ENCODE measurements at places on chromosomes 3 and 15.
A peak's percentile ranks its signal among the peaks of the same experiment; 100 is the strongest.

DNA sequence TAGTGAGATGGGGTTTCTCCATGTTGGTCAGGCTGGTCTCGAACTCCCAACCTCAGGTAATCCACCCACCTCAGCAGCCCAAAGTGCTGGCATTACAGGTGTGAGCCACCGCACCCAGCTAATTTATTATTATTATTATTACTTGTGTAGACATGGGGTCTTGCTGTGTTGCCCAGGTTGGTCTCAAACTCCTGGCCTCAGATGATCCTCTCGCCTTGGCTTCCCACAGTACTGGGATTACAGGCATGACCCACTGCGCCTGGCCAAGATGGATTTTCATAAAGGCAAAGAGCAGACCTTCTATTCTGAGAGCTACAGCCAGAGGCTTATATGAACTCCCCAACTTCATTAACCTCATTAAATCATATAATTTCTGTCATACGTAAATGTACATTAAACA, 17.2 kb downstream of the PTPN9 start:
- DNase-seq, result no peak

- no peak for DNase-seq
Measured at GRCh38 chr3:114435386-114436115, 141.7 kb downstream of the TIGIT start.

DNA sequence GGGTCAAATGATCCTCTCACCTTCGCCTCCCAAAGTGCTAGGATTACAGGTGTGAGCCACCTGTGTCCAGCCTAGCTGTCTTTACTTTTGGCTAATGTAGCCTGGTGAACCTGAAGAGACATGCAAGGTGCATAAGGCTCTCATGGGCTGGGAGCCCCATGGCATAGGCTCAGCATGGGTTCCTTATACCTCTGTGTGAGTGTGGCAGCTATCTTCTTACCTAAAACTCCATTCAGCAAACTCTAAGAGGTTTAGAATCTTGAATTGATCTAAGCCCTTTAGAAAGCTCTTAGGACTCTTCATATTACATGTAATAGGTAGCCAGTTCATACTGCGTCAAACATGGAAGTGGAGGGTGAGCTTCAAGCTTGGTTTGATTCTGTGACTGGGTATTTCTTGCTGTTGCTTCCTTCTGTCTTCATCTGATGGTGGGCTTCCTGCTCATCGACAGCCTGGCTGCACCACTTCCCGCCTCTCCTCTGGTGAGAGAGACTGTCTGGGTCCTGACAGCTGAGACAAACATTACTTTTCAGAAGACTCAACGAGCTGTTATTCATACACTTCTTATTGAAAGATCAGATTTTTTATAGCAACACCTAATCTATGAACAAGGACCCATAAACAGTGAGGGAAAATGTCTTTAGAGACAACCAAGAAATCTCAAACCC, 19.2 kb upstream of the TKT start:
- no peak for DNase-seq

DNA sequence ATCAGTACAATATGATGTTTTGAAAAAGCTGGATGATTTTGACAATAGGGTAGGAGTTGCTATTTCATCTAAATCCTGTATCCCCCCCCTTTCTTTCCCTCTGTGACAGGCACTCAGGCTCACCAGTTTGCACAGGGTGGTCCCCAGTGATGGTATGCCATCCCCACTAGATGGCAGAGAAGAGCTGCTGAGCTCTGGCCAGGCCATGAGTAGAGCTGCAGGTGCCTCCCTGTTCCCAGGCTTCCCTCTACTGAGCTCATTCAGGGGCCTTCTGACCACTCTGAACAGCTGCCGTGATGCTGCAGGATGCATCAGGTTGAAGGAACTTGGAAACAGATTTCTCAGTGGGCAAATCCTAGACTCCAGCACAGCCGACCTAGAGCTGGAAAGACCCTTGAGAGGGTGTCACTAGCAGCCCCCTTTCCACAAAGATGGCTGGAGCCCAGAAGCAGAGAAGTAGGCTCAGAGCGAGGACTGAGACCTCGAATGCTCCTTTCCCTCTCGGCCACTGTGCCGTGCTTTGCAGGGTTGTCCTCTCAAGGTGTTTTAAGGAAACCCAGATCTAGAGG, 45.1 kb downstream of the EFCAB12 start:
- DNase-seq, result peak; percentile 61

DNA sequence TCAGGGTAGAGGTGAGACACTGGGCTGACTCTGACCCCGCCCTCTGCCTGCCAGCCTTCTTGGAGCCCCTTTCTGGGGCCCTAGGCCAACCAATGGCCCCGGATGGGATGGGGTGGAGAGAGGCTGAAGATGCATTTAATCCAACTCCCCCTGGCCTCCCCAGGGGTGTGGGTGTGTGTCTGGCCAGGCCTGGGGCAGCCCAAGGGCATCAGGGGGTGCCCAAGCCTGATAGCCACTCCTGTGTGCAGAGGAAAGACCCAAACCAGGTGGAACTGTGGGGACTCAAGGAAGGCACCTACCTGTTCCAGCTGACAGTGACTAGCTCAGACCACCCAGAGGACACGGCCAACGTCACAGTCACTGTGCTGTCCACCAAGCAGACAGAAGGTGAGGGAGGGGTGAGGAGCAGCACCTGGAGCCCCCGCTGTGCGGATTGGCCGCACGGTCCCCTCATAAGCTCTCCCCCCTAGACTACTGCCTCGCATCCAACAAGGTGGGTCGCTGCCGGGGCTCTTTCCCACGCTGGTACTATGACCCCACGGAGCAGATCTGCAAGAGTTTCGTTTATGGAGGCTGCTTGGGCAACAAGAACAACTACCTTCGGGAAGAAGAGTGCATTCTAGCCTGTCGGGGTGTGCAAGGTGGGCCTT, 9.5 kb downstream of the SPINT1 start:
- DNase-seq, result no peak

Data from brain microvascular endothelial cell (primary cell).